AG08395 (cell line): ENCODE measurements at places on chromosomes 16 and 17.

- no peak for DNase-seq
These were observed 309.2 kb downstream of the MAP2K6 start for GRCh38 chr17:69723741-69724140.

DNA sequence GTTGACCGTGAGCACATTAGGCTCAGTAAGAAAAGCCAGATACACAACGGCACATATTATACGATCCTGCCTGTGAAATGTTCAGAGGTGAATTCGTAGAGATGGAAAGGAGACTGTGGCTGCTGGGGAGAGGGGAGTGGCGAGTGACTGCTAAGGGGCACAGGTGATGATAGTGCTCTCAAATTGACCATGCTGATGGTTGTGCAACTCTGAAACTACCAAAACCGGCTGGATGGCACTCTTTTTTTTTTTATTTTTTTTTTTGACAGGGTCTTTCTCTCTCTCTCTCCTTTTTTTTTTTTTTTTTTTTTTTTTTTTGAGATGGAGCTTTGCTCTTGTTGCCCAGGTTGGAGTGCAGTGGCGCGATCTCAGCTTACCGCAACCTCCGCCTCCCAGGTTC lies 8.1 kb upstream of the SEC14L5 start:
- no peak for DNase-seq

GRCh38 chr17:8861495-8862181 lies 5.8 kb downstream of the PIK3R6 start:
- no peak for DNase-seq

DNA sequence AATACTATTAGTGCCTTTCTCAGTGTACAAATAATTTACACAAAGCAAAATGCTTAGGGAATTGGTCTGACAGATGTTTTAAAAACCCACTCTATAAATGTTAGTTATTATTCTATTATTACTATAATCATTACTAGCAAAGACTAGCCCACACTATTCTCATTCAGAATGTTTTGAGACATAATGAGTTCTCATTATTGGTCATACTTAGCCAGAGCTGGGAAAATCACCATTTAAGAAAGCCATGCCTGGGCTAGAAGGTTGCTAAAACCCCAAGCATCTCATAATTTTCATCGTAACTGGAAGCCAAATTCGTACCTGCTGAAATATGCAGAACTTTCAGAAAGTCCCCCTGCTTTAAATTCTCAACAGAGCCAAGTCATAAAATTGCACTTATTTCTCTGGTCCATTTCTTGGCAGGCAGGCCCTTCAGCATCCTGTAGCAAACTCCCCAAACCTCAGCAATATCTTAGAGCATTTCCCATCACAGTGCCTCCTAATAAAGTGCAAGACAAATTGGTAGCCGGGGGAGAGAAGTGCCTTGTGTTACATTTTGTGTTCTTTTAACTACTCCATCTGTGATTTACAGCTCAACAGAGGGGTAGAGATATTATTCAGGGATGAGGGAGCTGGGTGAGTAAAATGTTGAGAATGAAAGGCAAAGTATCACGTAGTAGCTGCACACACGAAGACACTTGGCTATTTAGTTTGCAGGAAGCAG lies 79.8 kb upstream of the ADAMTS18 start:
- DNase-seq, result no peak

GRCh38 chr16:24971718-24972117 lies 43.5 kb downstream of the ARHGAP17 start:
- DNase-seq, result no peak

DNA sequence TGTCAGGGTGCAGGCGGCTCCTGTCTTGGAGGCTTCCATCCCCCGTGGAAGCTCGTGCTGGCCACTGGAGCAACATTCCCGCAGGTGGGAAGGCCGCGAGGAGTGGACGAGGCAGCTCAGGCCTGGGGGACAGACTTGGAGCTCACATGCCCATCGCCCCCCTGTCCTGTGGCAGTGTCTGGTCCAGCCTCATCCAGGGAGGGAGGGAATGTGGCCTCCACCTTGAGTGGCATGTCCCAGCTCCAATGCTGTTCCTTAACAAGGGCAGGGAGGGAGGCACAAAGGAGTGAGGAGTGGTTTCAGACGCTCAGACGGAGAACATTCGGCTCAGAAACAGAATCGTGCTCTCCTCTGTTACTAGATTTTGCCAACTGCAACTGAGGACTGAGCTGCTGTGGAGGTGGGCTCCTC lies 159.4 kb upstream of the CHMP6 start:
- DNase-seq, result peak; percentile 78
